ENCODE measurements at places on chromosomes 16 and 17. TPM values are rescaled to one million over a fixed set of nuclear protein-coding genes. Genes with fewer than 3 reads are reported as not detected.

The TMEM238L gene
- not detected for total RNA-seq

DNA sequence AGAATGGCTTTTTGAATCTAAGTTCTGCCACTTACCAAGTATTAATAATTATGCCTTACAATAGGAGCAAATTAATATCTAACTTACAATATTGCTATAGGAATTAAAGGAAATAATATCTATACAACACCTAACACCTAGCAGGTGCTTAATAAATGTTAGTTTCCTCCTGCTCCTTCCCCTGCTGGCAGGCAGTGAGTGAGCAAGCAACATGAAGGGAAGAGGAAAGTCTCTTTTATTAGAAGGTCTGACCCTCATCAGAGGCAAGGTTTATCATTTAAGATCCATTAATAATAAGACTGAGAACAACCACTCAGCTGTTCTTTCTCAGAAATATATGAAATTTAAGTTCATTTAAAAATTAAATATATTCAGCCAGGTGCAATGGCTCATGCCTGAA lies 6.7 kb upstream of the DYNC1LI2 start:
- DNase-seq, result no peak

DNA sequence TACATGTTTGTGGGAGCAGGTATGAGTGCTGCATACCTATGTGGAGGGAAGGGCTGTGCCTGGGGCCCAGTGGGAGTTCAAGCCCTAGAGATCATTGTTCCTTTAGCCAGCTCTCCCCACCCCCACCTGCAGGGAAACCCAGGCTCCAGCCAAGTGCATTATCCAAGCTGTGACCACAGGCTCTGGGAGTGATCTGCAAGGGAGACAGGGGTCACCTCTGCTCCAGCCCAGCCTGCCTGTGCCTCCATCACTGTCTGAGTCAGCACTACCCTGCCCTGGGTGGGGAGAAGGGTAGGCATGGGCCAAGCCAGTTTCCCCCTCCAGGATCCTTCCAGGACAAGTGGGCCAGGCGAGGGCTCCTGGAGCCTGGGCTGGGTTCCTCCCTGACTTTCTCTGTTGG lies 32.1 kb upstream of the SBK1 start:
- DNase-seq, result no peak

The IRX5 gene
- total RNA-seq, result 1.00 TPM

DNA sequence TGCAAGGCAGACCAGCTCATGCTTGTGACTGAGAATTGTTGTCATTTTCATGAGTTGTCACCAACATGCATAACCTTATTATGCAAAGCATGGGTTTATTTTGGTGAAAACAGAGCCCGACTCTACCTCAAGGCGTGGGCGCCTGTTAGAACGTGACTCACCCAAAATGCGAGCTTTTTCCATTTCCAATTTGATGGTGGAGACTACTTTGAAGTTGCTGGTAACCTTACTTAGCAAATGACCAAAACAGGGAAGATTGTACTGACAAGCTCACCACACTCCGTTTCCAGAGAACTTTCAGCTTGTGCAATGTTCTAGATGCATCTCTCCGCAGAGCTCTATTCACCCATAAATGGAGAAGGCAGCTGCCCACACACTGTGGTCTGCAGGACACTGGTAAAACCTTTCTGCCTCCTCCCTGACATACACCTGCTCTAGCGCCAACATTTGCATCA lies 284.5 kb downstream of the MAF start:
- DNase-seq, result no peak

The DPEP1 gene
- 2.3 TPM for total RNA-seq

DNA sequence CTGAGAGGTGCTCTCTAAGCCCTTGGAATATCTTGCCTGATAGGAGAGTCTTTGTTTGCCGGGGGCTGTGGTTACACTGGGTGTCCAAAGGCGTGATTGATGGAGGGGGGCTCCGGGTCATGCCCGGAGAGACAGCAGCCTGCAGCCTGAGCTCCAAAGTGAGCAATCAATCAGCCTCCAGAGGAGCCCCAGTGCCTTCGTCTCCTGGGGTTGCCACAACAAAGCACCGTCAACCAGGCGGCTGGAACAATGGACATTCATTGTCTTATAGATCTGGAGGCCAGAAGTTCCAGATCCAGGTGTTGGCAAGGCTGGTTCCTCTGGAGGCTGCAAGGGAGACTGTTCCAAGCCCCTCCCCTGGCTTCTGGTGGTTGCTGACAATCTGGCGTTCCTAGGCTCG lies 24.0 kb upstream of the GINS2 start:
- no peak for DNase-seq

DNA sequence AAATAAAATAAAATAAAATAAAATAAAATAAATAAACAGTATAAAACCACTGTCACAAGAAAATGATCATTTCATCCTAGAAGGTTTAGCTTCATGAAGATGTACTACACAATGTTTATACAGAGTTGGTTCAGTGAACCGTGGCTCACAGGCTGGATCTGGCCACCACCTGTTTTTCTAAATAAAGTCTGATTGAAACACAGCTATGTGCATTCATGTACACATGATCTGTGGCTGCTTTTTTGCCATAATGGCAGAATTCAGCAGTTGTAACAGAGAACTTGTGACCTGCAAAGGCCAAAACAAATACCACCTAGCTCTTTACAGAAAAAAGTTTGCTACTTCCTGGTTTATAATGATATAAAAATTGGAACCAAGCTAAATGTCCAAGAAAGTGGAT lies 12.6 kb upstream of the RPRML start:
- DNase-seq, result no peak

DNA sequence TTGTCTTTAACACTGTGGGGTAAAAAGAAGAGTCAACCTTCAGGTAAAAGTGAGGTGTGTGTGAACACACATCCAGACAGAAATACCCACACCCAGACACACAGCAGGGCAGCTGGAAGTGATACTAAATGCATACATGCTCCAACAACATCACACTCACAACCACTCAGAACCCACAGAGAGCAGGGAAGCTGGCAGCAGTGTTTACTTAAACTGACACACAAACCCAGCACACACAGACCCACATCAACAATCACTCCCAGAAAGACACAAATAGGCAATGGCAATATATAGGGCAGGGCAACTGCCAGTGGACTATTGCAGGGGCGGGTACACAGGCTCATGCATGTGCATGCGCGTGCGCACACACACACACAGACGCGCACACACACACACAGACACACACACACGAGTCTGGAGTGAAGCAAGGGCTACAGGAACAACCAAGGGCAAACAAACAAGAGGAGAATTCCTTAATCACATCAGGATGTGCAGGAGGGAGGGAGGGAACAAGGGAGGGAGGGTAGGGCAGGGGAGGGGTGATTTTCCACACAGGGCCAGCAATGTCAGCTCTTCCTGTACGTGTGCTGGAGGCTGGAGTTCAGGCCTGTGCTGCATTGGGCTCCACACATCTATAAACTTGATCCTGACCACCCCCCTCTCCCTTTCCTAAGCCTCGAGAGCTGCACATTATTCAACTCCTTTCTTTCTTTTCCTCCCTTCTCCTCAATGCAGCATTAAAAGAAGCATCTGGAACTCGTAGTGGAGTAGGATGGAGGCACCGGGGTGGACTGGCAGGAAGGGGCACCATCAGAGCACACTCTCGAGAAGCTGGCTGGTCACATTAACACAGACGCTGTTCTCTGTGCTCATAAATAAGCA lies 30.1 kb downstream of the HIC1 start:
- peak; percentile 84 for DNase-seq

The TLCD3A gene
- 17.8 TPM for total RNA-seq

- no peak for DNase-seq
These were observed 9.8 kb upstream of the TNRC6C start for GRCh38 chr17:77948690-77949114.

DNA sequence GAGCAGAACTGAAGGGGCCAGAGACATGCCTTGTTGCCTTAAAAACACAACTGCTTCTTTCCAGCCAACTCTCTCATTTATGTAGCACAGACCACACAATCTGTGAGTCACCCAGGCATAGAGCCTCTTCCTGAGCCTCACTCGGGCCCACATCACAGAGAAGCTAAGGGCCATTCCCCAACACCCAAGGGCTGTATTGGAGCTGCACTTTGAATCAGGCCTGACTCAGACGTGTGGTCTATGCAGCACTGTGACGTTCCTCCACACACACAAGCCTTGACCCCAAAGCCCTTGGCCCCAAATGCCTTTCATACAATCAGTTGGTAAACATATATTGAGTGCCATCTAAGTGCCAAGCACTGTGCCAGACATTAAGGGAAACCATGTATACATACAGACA lies 308.9 kb upstream of the DYNLRB2 start:
- no peak for DNase-seq

- DNase-seq, result no peak
These were observed 90.2 kb downstream of the MRM1 start for GRCh38 chr17:36691606-36692005.

The MMP2 gene
- total RNA-seq, result 200 TPM

GRCh38 chr17:16456742-16457316 lies 35.2 kb downstream of the LRRC75A start:
- no peak for DNase-seq

DNA sequence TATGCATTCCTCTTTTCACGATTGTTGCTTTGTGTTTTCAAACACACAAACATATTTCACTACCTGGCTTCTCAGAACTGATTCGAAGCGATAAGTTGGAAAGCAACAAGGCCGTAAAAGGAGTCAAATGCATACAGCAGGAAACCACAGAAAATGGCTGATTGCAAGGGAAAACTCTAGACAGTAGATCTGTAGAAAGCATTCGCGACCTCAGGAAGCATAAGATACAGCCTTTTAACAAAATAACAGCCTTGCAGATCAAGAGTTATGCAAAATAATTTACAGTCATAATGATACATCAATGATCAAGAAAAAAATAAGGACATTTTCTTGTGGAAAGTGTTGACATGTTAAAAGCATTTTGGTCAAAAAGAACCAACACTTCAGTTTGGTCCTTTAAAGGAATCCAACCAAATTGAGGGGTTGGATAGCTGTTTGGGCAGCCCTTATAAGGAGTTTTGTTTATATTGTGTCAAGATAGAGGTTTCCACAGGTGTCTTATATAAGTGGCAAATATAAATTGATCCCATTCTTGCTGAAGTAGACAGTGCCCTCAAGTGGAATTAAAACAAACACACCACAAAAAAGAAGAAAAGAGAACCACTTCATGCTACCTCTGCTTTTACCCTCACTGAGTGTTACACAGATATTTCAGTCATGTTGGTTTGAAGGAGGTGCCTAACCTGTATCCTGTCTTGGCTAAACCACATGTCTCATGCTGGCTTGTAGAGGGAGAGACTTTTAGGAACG lies 5.5 kb downstream of the CYLD start:
- no peak for DNase-seq

All from ovary (tissue), 10 donors.